ENCODE measurements at places on chromosomes 4 and X.

GRCh38 chrX:44314808-44315207 is 28.7 kb downstream of the EFHC2 start:
- no peak for DNase-seq

GRCh38 chr4:180426938-180427337 is 1816.3 kb upstream of the TENM3 start:
- no peak for DNase-seq

DNA sequence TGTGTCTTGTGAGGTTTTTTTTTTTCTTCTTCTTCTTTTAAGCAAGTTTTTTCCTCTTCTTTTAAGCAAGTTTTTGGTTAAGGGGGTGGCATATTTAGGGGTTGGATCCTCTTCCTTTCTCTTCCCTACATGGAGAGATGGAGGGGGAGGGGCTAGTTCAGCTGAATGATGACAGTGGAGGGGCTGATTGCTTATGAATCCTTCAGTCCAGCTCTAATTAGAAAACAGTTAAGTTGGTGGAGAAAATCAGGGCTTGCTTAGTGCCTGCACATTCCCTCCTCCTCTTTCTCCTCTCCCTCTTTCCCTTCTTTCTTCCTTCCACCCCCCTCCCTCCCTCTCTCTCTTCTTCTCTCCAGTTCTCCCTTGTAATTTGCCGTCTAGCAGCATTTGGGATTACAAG is 4.4 kb upstream of the HAND2 start:
- DNase-seq = no peak

DNA sequence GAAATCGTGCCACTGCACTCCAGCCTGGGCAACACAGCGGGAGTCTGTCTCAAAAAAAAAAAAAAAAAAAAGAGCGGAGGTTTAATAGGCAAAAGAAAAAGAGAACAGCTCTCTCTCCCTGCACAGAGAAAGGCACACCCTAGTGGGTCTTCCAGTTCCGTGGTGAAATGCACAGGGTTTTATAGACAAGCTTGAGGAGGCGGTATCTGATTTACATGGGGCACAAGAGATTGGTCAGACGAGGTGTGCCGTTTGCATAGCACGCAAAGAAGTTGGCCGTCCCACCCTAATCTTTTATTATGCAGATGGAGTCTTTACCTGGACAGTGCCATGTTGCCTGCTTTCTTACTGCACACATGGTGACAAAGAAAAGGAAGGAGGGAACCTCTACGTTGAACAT is 33.5 kb upstream of the REST start:
- peak; percentile 32 for DNase-seq

Measured in NCI-H748 treated with DMSO at 0.1 percent for 48 hours (cell line).